ENCODE measurements at places on chromosomes 2 and 18.

GRCh38 chr2:127599211-127599610, 46.7 kb upstream of the GPR17 start:
- no peak for DNase-seq

GRCh38 chr18:49081511-49082155, 130.9 kb upstream of the SMAD7 start:
- DNase-seq: no peak

DNA sequence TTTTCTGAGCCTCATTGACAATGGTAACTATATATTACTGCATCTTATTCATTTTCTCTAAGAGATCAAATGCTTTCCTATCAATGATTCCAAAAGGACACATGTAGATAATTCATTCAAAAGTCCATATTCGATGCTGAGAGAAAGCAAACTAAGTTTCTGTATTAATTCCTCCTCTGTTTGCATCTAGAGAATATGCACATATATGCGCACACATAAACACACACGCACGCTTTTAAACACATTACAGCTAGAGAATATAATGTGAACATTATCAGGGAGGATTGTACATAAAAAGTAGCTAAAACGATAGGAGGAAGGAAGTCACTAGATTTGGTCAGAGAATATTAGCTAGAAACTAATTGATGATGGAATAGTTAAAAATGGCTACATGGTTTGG, 379.0 kb upstream of the NETO1 start:
- no peak for DNase-seq

DNA sequence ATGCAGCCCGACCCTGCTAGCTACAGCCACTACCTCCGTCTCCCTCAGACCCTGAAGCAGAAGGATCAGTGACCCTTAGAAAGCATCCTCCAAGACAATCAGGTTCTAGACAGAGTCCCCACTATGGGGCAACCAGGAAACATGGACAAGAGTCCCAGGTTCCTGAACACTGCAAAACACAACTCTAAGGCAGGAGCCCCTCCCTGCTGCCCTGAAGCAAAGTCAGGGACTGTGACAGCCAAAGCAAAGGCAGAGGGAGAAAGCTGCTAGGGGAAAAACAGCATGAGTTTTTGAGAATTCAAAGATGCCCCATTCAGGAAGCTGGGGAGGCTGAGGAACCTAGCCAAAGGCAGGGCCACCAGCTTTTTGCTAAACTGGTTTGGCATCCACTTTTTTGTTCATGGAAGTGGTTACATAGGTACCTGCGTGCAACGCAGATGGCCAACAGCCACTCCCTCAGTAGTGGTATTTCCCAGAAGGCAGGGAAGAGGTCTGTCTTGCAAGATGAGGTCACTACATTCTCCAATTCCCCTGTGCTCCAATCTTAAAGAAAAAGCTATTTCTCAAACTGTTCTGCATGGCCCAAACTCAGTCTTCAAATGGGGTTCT, 33.2 kb downstream of the MYO5B start:
- no peak for DNase-seq

DNA sequence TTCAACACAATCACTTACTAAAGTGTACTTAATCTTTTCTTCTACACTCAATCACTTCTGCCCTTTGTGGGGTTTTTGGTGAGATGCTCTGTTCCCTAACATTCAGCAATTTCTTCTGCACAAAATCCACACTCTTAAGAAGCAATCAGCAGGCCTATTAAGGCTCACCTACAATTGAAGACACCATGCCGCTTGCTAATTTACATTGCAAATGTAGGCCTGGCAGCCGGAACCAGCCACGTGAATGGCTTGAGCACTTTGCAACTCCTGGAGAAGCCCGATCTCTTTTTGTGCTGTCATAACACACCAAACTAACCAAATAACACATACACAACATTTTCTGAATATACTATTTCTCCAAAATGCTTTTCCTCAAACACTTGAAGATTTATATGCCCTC, 66.3 kb downstream of the NYAP2 start:
- no peak for DNase-seq

DNA sequence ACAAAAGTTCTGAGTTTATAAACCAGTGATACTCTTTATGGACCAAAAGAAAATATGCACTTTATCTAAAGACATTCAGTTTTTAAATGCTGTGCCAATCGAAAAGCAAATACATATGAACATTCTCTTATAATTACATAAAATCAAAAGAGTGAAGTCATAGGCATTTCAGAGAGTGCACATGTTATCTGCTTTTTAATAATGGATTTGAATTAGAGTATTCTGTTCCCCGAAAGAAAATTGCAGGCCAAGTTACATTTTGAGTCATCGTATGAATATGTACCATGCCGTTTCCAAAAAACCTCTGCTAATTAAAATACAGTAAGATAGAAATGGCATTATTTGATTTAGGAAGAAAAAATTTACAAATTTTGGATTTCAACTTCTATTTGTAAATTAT, 565.7 kb downstream of the ZEB2 start:
- DNase-seq: no peak

- DNase-seq: no peak
Observed at GRCh38 chr2:138956116-138956515, 175.9 kb upstream of the NXPH2 start.

GRCh38 chr2:172091000-172091641, 5.8 kb downstream of the DLX1 start:
- no peak for DNase-seq

GRCh38 chr2:54083445-54083844, 32.0 kb upstream of the ACYP2 start:
- DNase-seq: no peak

DNA sequence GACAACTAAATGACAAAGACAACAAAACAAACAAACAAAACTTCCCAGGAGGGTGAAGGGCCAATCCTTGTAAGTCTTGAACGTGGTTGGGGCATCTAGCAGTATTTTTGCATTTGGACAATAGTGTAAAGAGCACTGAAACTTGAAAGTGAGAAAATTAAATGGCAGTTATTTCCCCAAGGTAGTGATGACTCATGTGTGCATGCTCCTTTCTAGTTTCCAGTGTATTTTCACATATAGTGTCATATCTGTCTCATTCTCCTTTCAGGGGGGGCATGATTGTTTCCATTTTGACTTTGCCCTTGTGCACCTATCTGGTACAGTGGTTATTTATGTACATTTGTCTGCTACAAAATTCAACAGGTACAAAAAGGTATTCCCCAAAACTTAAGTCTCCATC, 39.5 kb downstream of the CERS6 start:
- DNase-seq: no peak

DNA sequence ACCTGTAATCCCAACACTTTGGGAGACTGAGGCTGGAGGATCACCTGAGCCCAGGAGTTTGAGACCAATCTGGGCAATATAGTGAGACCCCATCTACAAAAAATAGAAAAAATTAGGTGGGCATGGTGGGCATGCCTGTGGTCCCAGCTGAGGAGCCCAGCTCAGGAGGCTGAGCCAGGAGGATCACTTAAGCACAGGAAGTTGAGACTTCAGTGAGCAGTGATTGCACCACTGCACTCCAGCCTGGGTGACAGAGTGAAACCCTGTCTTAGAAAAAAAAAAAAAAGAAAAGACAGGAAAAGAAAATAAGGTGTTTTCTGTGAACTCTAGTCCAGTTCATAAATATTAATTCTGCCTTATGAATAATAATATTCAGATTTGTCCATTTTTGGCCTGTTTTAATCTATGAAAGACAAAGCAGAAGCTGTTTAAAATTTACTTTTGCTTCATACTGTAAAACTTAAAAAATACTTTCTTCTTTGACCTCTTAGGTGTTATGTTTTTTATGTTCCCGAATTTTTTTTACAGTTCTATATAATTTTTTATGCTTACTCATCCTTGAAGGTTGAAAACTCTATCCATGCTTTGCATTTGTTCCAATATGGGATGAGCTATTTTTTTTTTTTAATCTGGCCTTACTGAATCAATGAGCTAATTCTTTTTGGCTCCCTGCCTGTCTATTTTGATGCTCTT, 8.4 kb upstream of the ANXA4 start:
- DNase-seq: peak; percentile 36

DNA sequence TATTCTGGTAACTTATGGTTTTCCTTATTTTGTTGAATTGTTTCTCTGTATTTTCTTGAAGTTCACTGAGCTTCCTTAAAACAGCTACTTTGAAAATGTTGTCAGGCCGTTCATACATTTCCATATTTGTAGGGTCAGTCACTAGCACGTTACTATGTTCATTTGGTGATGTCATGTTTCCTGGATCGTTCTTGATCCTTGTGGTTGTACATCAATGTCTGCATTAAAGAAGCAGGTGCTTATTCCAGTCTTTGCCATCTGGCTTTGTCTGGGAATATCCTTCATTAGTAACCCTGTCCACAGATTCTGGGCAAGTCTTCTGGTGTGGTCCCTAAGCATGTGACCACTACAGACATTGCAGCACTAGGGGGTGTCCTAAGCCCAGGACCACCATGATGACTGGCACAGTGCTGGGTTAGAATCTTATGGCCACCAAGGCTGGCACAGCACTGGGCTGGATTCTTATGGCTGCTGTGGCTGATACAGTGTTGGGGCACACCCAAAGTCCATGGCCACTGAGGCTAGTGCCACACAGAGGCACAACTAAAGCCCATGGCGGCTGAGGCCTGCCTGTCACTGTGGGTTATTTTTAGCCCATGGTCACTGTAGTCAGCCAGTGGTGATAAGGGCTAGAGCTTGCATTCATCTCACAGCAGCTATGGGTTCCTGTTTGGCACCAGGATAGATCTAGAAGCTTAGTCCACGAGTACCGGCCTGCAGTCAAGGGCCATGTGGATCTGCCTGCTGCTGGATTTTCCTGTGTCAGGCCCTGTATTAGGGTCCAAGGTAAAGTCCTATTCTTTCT, 13.2 kb downstream of the VWA3B start:
- DNase-seq: no peak

GRCh38 chr2:98519156-98519555, 74.5 kb downstream of the INPP4A start:
- DNase-seq: no peak

GRCh38 chr2:86352137-86352726, 14.8 kb upstream of the REEP1 start:
- no peak for DNase-seq

DNA sequence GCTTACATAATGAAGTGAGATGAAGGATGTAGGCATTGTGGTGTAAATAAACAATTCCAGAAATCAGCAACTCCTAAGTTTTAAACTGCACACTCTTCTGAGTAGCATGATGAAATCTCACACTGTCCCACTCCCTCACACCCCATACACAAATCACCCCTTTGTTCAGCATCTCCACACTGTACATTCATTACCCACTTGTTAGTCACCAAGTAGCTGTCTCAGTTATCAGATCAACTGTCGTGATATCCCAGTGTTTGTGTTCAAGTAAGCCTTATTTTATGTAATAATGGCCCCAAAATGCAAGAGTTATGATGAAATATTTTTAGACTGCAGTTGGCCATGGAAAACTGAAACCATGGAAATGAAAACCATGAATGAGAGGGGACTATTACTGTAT, 135.7 kb downstream of the GRB14 start:
- no peak for DNase-seq

DNA sequence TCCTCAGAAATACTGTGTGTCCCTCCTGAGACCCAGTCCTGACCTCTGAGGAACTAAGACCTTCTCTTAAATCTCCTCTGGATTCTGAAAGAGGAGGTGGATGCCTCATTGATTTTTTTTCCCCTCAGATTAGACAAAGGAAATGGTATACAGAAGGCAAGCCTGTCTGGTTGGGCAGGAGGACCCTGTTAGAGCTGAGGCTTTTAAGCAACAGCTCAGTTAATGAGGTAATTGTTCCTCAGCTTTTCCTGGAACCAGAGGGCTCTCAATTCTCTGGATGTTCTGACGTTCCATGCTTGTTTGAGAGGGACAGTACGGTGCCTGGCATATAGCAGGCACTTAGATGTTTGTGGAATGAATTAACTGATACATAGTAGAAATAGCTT, 61.7 kb upstream of the MCFD2 start:
- no peak for DNase-seq

- DNase-seq: no peak
Observed at GRCh38 chr2:153101187-153101586, 377.4 kb downstream of the RPRM start.

DNA sequence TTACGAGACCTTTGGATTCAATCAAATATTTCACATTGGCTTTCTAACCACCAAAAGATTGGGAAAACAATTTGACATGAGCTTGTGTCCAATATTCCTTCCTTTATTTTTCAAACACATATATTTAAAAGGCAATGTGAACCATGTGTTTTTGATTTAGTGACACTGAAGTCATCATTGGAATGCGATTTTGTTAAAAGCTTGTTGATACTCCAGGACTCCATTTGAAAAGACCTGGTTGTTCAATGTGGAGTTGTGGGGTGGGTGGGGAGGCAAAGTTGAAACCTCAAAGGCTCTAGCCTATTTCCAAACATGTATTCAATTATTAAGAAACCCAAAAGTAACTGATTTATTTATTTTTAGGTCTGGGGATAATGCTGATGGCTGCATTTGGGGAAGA, 114.1 kb upstream of the TRIB2 start:
- no peak for DNase-seq

DNA sequence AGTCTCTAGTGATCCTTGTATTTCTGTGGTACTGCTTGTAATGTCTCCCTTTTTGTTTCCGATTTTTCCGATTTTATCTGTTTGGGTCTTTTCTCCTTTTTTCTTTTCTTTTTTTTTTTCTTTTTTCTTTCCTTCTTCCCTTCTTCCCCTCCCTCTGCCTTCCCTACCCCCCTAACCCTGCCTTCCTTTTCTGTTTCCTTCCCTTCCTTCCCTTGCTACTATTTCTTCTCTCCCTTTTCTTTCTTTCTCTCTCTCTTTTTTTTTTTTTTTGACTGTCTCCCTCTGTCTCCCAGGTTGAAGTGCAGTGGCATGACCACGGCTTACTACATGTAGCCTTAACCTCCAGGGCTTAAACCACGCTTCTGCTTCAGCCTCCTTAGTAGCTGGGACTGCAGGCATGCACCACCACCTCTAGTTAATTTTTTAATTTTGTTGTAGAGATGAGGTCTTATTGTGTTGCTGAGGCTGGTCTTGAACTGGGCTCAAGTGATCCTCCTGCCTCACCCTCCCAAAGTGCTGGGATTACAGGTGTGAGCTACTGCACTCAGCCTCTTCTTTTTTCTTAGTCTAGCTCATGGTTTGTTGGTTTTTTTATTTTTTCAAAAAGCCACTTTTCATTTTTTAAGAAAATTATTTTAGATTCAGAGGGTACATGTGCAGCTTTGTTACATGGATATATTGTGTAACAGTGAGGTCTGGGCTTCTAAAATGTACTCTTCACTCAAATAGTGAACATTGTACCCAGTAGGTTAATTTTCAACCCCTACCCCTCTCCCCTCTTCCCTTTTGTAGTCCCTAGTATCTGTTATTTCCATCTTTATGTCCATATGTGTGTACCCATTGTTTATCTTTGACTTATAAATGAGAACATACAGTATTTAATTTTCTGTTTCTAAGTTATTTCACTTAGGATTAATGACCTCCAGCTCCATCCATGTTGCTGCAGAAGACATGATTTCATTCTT, 24.7 kb downstream of the CCDC138 start:
- no peak for DNase-seq

GRCh38 chr2:86392873-86393518, 48.2 kb upstream of the KDM3A start:
- no peak for DNase-seq

GRCh38 chr18:73829146-73829545, 318.5 kb downstream of the FBXO15 start:
- no peak for DNase-seq

Data from NB4 (cell line).